ENCODE measurements at places on chromosomes 5 and 9. TPM values are rescaled to one million over a fixed set of nuclear protein-coding genes. Genes with fewer than 3 reads are reported as not detected.

DNA sequence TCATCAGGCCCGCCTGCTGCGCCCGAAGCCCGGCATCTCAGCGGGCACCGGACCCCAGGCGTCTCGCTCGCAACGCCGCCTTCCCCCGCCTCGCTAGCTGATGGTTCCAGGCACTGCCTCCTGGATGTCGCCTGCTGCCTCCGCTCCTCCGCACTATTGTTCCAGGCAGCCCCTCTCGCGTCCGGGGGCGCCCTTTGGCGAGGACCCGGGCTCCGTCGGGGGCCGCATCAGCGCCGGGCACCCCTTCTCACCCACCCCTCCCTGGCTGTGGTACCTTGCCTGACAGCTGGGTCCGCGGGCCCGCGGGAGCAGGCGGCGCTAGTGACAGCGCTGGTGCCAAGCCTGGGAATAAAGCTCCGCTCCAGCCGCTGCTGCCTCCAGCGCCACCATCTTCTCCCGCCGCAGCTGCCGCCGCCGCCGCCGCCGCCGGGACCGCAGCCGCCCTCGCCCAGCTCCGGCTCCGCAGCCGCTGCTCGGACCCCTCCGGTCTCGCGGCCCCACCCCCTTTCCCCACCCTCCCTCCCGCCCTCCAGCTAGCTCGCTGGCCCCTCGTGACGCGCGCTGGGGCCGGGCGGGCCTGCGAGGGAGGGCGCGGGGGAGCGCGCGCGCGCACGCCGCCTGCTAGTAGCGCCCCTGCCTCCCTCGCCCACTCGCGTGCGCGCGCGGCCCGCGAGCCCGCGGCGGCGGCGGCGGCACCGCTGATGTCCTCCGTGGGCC lies at the start of gene APBA1:
APBA1 (minus strand) TSS at position 493 of the 717 bp plus-strand sequence.
- H3K27ac ChIP-seq, result no peak within 1 kb of the TSS
- peak within 1 kb of the TSS; percentile 96 for H3K4me3 ChIP-seq
- H3K4me1 ChIP-seq, result no peaks in the 10 kb centered on the region
- no peaks in the 10 kb centered on the region for H3K27me3 ChIP-seq
- H3K36me3 ChIP-seq, result no peaks in the 10 kb centered on the region

- no peaks in the 10 kb centered on the region for H3K4me1 ChIP-seq
- no peaks in the 10 kb centered on the region for H3K36me3 ChIP-seq
- H3K4me3 ChIP-seq, result no peak overlapping the region
Measured at GRCh38 chr5:119400245-119400644, 44.4 kb downstream of the TNFAIP8 start.

- no peak overlapping the region for H3K4me3 ChIP-seq
- no peaks in the 10 kb centered on the region for H3K27me3 ChIP-seq
- no peak for DNase-seq
- H3K27ac ChIP-seq, result no peak overlapping the region
- H3K36me3 ChIP-seq, result no peaks in the 10 kb centered on the region
Measured at GRCh38 chr5:54278036-54278830, 32.1 kb downstream of the ARL15 start.

GRCh38 chr5:28751396-28751795 lies 1713.0 kb upstream of the CDH9 start:
- DNase-seq, result no peak
- H3K27me3 ChIP-seq, result no peaks in the 10 kb centered on the region
- no peaks in the 10 kb centered on the region for H3K36me3 ChIP-seq

GRCh38 chr5:103014983-103015382 lies 105.0 kb downstream of the GIN1 start:
- no peaks in the 10 kb centered on the region for H3K36me3 ChIP-seq
- H3K27me3 ChIP-seq, result no peaks in the 10 kb centered on the region
- peaks cover 11% of the 10 kb centered on the region for H3K4me1 ChIP-seq
- DNase-seq, result no peak
- H3K27ac ChIP-seq, result no peak overlapping the region
- H3K4me3 ChIP-seq, result no peak overlapping the region

- H3K4me3 ChIP-seq, result no peak overlapping the region
- H3K36me3 ChIP-seq, result no peaks in the 10 kb centered on the region
- H3K4me1 ChIP-seq, result no peaks in the 10 kb centered on the region
- H3K27me3 ChIP-seq, result no peaks in the 10 kb centered on the region
Measured at GRCh38 chr9:37936965-37937364, 33.0 kb upstream of the SLC25A51 start.

DNA sequence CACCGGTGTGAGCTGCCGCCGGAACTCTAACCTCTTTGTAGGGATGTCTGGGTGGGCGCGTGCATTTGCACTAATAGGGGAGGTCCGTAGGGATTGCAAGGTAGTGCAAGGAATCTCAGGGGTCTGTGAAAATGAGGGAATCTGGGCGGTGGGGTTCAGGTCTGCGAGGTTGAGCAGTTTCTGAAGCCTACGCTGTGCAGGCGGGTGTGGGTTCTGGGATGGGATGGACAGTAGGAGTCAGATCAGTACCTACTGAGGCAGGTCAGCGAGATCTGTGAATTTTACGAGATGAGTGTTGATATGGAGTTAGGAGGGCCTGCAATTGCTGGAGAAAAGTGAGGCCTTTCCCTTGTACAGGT lies 856 bp upstream of the ATOSB start:
- no peaks in the 10 kb centered on the region for H3K27me3 ChIP-seq
- H3K36me3 ChIP-seq, result no peaks in the 10 kb centered on the region
- H3K4me1 ChIP-seq, result no peaks in the 10 kb centered on the region
- no peak for DNase-seq

- H3K27me3 ChIP-seq, result no peaks in the 10 kb centered on the region
- DNase-seq, result no peak
- H3K27ac ChIP-seq, result no peak overlapping the region
- H3K36me3 ChIP-seq, result no peaks in the 10 kb centered on the region
- no peaks in the 10 kb centered on the region for H3K4me1 ChIP-seq
- no peak overlapping the region for H3K4me3 ChIP-seq
Measured at GRCh38 chr9:36598273-36598672, 25.6 kb downstream of the MELK start.

GRCh38 chr9:18256568-18256967 lies 217.4 kb upstream of the ADAMTSL1 start:
- no peak overlapping the region for H3K27ac ChIP-seq
- H3K36me3 ChIP-seq, result no peaks in the 10 kb centered on the region
- no peak for DNase-seq
- H3K4me1 ChIP-seq, result peaks cover 4% of the 10 kb centered on the region
- no peaks in the 10 kb centered on the region for H3K27me3 ChIP-seq

DNA sequence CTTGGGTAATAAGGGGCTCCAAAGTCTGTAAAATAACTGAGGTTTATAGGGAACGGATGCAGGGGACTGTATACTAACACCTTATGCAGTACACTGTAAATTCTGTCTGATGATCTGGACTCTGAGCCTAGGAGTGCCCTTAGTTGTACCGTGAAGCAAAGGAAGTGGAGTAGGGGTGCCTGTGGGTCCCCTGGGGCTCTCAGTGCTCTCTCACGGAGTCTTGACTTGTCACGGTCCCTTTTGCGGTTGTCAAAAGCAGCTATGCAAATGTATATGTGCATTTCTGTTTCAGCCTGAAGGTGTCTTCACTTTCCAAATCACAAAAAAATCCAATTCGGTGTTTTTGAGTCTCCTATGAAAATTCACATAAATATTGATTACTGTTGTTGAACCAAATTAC lies 17.8 kb downstream of the DMRT1 start:
- no peak overlapping the region for H3K4me3 ChIP-seq
- no peak overlapping the region for H3K27ac ChIP-seq
- H3K36me3 ChIP-seq, result no peaks in the 10 kb centered on the region
- no peaks in the 10 kb centered on the region for H3K27me3 ChIP-seq
- no peak for DNase-seq

DNA sequence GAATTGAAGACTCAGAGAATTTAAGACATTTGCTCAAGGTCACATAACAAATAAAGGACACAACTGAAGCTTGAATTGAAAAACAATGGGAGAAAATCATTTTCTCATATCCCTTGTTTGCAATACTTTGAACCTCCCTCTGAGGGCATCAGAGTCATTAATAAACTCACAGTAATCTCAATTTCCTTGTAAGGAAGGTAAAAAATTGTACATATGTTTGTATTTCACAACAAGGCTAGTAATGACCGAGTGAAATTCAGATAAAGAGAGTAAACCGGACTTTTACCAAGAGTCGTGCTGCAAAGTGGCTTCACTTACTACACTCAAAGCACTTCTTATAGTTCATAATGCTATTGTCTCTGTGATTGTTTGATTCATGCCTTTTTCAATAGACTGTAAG lies 665.0 kb downstream of the NR2F1-AS1 start:
- H3K27ac ChIP-seq, result no peak overlapping the region
- H3K27me3 ChIP-seq, result no peaks in the 10 kb centered on the region
- no peak overlapping the region for H3K4me3 ChIP-seq
- H3K36me3 ChIP-seq, result no peaks in the 10 kb centered on the region
- DNase-seq, result no peak

GRCh38 chr5:145553177-145553576 lies 282.0 kb downstream of the PRELID2 start:
- H3K27me3 ChIP-seq, result no peaks in the 10 kb centered on the region
- no peaks in the 10 kb centered on the region for H3K4me1 ChIP-seq
- no peaks in the 10 kb centered on the region for H3K36me3 ChIP-seq
- no peak overlapping the region for H3K27ac ChIP-seq
- no peak for DNase-seq

DNA sequence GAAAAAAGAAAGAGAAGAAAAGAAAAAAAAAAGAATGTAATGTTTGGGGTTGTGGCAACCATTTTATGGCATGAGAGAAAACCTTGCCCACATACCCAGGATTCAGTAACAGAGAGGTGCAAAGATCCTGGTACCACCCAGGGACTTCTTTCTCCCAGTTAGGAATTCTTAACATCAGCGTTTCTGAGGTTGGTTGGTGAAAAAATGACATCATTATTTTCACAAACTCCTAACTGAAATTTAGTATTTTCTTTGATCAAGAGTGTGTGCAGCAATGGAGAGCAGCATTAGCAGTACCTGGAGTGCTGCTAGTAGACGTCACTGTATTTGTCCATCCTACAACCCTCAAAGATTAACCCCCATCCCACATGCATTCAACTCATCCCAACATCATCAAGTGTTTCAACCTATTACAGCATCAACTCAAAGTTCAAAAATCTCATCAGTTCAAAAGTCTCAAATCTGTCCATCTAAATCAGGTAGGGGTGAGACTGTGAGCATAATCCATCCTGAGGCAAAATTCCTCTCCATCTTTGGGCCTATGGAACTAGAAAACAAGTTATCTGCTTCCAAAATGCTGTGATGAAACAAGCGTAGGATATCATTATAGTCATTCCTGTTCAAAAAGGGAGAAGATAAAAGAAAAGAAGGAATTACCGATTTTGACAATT lies 60.1 kb upstream of the MSX2 start:
- H3K4me1 ChIP-seq, result no peaks in the 10 kb centered on the region
- no peak overlapping the region for H3K4me3 ChIP-seq

DNA sequence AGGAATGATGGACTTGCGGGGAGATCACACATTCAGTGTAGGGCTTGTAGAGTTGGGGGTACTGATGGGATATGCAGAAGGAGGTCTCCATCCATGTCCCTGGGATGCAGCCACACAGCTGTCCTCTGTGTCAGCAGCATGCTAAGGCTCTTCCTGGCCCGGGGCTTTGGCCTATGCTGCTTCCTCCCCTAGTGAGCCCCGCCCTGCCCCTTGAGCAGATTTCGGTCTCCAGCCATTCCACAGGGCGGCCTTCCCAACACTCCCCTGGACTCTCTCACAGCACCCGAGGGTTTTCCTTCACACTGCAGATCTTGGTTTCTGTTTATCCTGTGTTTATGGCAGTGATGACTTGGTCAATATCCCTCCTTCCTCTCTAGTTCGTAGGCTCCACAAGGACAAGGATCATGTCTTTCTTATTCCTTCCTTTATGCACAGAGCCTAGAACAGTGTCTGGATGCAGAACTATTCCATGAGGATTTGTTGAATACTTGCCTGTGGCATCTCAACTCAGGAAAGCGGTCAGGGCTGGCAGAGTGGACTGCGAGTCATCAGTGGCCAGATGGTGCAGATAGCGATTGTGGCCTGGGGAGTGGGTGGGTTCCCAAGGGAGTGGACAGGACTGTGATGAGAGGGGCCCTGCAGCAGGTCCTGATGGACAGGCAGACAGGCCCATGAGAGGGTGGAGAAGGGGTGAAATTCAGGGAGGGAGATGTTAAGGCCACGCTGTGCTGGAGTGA lies 114.2 kb downstream of the RGS3 start:
- H3K4me1 ChIP-seq, result peaks cover 9% of the 10 kb centered on the region
- DNase-seq, result peak; percentile 40
- H3K36me3 ChIP-seq, result no peaks in the 10 kb centered on the region
- no peaks in the 10 kb centered on the region for H3K27me3 ChIP-seq

GRCh38 chr5:148309019-148309418 lies 3.2 kb upstream of the SPINK7 start:
- no peaks in the 10 kb centered on the region for H3K27me3 ChIP-seq
- no peaks in the 10 kb centered on the region for H3K4me1 ChIP-seq
- H3K4me3 ChIP-seq, result no peak overlapping the region
- H3K27ac ChIP-seq, result no peak overlapping the region
- no peak for DNase-seq

GRCh38 chr5:115309751-115310370 lies 13.4 kb upstream of the CCDC112 start:
- H3K4me1 ChIP-seq, result no peaks in the 10 kb centered on the region
- H3K27ac ChIP-seq, result no peak overlapping the region
- no peaks in the 10 kb centered on the region for H3K36me3 ChIP-seq
- DNase-seq, result no peak
- H3K27me3 ChIP-seq, result no peaks in the 10 kb centered on the region

DNA sequence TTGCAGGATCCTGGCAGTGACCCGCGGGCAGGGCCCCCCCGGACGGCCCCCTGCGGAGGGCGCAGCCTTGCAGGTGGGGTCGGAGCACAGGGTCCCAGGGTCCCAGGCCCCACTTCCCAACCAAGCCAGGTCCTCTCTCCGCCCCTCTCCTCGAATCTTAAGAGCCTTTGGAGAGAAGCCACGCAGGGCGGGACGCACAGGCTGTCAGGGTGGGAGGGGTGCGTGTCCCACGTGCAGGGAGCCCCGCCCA lies 18.4 kb upstream of the EGFL7 start:
- no peaks in the 10 kb centered on the region for H3K4me1 ChIP-seq
- H3K27me3 ChIP-seq, result no peaks in the 10 kb centered on the region
- H3K4me3 ChIP-seq, result no peak overlapping the region
- H3K36me3 ChIP-seq, result no peaks in the 10 kb centered on the region
- H3K27ac ChIP-seq, result no peak overlapping the region

- no peak overlapping the region for H3K27ac ChIP-seq
- H3K27me3 ChIP-seq, result no peaks in the 10 kb centered on the region
- no peaks in the 10 kb centered on the region for H3K36me3 ChIP-seq
Measured at GRCh38 chr5:53643445-53643844, 83.0 kb downstream of the NDUFS4 start.

DNA sequence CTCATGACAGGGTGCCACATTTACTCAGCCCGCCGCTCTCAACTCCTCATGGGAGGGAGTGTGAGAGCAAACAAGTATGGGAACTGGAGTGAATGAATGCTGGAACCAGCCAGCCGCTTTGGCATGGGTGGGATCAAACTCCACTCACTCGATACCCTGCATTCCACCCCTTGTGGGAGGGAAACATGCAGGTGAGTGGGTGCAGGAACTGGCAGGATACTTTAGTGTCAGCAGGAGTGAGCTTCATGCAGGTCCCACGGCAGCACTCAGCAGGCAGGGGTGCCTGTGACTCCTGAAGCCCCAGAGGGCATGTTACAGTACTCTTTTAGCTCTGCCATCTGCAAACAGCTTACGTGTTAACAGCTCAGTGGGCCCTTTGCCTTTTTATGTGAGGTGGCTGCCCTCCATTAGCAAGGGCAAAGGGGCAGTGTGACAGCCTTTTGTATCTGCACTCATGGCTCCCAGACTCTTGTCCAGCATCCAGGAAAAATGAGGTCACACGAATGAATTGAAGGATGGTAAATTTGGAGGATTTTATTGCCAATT lies 433.2 kb upstream of the NMUR2 start:
- no peaks in the 10 kb centered on the region for H3K36me3 ChIP-seq
- no peak overlapping the region for H3K4me3 ChIP-seq
- H3K27me3 ChIP-seq, result no peaks in the 10 kb centered on the region
- no peak overlapping the region for H3K27ac ChIP-seq

The IRX1 gene
- total RNA-seq, result 4.3 TPM

The ZDHHC11 gene
- total RNA-seq, result 26.0 TPM

The MCC gene
- total RNA-seq, result 13.9 TPM

The SPATA9 gene
- 0.45 TPM for total RNA-seq

The CDK7 gene
- total RNA-seq, result 22.7 TPM

The PGM5 gene
- total RNA-seq, result 118 TPM

The CDX1 gene
- not detected for total RNA-seq

The OGN gene
- 175 TPM for total RNA-seq

All from aorta (tissue), 5 donors.